ENCODE measurements at places on chromosomes 1 and 21. TPM values are rescaled to one million over a fixed set of nuclear protein-coding genes. Genes with fewer than 3 reads are reported as not detected.

Gene RPE65
- total RNA-seq = not detected

Gene FAM78B
- 0.13 TPM for total RNA-seq

Gene C4BPB
- total RNA-seq = not detected

Gene SHISA4
- total RNA-seq = 30.6 TPM

Gene KIAA0319L
- 48.9 TPM for total RNA-seq

Gene SLAMF6
- not detected for total RNA-seq

Gene GNG12
- total RNA-seq = 134 TPM

GRCh38 chr1:92709738-92710137 lies 75.2 kb downstream of the EVI5 start:
- peak; percentile 86 for DNase-seq

DNA sequence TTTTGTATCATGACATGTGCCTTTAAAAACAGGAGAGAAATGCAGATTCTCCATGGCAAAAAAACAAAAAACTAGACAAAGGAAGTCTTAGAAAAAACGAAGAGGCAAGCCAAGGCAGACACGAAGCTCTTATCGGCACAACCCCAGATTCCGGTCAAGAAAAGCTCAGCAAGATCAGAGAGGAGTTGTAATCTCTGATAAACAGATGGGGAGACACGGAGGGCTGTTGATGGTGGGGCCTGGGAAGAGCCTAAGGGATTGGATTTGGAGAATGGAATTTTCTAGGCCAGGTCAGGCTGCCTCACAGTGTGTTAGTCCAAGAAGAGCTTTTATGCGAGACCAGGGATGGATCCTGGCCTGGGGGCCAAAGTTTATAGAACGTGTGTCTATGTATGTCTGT lies 96.2 kb upstream of the AKT3 start:
- no peak for DNase-seq

DNA sequence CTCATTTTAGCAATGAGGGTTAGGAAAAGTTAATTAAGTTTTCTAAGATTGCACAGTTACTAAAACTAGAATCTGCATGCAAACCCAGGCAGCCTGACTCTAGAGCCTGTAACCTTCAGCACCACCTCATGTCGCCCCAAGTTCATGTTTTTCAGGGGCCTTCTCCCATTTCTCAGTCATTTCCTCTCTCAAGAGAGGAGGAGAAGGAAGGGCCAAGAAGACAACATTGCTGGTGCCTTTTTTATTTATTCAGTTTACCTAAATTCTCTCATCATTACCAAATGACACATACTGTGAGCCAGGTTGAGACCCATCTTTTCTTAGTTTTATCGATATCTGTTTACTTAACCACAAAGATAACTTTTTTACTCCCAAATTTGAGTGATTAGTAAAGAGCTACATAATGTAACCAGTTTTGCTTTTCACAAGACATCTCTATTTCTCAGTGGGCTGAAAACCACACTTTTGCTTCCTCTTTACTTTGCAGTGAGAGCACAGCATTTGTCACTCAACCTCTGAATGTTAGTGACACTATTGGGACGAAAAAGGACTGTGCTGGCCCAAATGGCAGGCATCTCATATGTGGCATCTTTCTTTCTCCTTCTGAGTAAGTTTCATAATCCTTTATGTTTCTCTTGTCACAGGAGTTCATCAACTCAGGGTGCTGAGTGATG lies at the start of gene CD101:
Gene CD101, plus strand, starts transcription at position 507 of the 674 bp plus-strand sequence. Its CDS starts 58 bp downstream, at position 565.
- DNase-seq = no peak

DNA sequence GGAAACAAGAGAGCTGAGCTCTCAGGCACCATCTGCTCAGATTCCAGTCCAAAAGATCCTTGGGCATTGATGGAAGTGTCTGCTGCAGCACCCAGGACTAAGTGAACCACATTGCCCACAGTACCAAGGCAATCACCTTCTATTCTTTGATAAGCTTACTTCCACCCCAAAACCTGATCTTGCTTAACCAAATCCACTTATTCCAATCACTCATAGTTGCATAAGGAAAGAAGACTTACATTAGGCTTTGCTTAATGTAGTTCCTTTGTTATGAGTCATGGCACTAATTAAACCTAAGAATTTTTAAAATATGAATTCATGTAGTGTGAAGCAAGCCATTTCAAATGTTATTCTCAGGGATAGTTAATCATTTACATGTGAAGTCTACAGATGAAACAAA lies 84.5 kb downstream of the UCHL5 start:
- peak; percentile 17 for DNase-seq

- no peak for DNase-seq
Observed at GRCh38 chr1:192762265-192762664, 46.6 kb upstream of the RGS2 start.

GRCh38 chr1:51516649-51517158 lies 2.4 kb downstream of the EPS15 start:
- DNase-seq = peak; percentile 13

DNA sequence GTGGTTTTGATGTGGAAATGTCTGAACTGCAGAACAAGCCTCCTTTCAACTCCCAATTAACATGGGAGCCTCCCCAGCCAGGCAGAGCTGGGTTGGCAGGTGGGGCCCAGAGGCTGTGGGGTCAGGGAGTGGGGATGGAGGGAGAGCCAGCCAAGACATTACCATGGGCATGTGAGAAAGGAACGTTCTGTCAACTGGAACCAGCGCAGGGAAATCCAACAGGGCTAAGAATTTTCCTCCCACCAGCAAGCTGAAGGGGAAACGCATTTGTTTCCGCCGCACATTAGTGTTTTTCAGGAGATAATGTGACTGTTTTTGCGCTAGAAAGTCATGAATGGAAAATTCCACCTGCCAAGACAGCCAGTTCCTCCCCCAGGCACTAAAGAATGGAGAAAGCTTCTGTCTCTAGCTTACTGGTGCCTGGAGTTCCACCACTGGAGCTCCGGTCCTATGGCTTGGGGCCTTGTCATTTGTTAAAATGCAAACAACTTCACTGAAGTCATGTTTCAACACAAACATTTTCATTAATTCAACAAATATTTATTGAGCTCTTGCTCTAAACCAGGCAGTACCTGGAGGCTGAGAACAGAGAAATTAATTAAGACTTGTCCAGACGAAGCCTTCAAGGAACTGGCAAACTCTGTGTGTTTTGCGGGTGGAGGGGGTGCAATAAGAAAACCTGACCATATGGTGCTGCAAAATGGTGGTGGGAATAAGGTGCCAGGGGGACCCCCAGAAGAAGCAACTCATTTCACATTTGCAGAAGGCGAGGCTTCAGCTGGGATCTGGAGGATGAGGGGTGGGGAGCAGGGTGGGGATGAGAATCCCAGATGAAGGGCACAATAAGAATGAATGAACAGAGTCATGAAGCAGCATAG lies 305.1 kb downstream of the MATN1 start:
- DNase-seq = no peak

GRCh38 chr1:149936992-149937705 lies 470 bp upstream of the MTMR11 start:
- DNase-seq = peak; percentile 51

GRCh38 chr1:207644852-207645634 lies at the start of gene CR1L:
Gene CR1L (plus strand): TSS chr1:207645133. CDS start chr1:207645234, 101 bp downstream.
- DNase-seq = peak; percentile 35

- DNase-seq = no peak
Observed at GRCh38 chr1:50193002-50193401, 84.3 kb downstream of the ELAVL4 start.

GRCh38 chr1:245444945-245445344 lies 290.2 kb downstream of the KIF26B start:
- DNase-seq = no peak

GRCh38 chr1:46315669-46316403 lies 12.3 kb downstream of the UQCRH start:
- peak; percentile 15 for DNase-seq

DNA sequence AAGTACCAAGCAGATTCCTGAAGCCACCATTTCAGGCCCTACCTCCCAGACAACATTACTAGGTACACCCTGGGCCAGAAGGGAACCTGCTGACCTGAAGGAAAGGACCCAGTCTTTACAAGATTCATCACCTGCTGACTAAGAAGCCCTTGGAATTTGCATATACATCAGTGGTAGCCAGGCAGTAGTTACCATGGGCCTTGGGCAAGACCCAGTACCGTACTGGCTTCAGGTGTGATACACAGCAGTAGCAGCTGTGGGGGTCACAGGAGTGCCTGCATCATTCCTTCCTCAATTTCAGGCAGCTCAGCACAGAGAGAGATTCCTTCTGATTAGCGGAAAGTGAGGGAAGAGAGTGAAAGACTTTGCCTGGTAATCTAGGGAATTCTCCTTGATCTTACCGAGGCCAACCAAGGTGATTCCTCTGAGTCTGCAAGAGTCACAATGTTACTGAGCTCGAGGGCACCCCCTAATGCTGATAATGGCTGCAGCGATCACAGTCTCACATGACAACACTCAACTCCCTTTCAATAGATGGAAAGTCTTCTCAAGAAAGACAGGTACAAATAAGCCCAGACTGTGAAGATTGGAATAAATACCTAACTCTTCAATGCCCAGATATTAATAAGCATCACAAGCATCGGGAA lies 22.0 kb upstream of the UHMK1 start:
- no peak for DNase-seq

DNA sequence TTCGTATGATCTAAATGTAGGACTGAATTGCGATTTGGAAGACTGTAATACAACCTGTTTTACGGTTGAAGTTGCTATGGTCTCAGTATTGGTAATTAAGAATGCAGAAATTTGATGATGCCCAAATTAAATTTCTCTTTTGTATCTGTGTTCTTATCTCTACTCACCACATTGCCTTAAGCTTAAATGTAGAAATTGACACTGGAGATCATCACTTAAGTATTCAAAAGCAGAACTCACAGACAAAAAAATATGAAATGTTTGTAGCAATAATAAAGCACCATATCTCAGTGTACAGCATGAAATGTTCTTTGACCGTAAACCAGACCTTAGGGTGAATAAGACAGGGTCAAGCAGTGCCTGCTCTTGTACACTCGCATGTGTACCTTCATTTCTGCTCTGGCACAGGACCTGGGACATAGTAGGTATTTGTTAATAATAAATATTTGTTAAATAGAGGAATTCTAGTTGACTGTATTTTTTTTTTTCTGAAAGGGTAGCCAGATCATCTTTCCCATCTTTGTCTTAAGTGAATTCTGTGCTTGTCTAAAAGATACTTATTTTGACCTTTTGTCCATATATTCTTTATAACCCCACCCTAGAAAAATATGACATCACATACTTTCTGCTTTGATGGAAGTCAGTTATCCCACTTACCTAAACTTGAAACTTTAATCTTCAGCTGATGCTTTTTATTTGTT lies 1.5 kb downstream of the CDC7 start:
- DNase-seq = peak; percentile 3

DNA sequence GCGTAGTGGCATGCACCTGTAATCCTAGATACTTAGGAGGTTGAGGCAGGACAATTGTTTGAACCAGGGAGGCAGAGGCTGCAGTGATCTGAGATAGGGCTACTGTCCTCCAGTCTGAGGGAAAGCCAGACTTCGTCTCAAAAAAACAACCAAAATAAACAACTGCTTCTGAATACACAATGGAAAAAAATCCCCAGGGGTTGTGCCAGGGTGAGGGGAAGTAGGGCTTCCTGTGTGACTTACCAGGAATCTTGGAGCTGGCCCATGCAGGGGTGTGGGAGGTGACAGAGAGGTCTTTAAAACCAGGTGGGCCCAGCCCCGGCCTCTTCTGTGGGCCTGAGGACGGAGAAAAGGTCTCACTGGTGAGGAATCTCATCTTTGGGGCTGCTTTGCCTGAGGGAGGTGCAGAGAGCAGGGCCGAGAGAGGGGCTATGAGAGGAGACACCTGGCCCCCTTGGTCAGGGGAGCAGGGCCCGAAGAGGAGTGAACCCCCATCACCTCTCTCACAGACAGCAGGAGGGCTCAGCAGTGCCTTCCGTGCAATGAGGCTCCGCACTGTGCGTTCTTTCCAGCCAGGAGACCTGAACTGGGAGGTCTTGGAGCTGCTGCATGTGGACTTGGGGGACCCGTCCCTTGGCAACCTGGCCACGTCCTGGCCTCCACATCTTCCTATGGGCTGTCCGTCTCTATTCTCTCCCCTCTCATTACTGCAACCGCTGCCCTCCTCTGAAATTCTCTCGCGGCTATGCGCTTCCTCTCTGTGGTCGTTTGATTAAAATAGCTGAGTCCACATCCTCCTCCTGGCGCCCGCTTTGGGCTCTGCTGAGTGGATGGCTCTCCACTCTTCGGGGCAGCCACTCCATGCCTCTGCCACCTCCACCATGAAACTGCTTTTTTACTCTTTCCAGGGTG lies 10.7 kb downstream of the PLA2G5 start:
- no peak for DNase-seq

GRCh38 chr1:162954824-162955223 lies 93.8 kb upstream of the CCDC190 start:
- no peak for DNase-seq

- no peak for DNase-seq
Observed at GRCh38 chr1:85576266-85576641, 4.3 kb upstream of the CCN1 start.

- DNase-seq = no peak
Observed at GRCh38 chr1:1984560-1985070, 19.0 kb downstream of the CFAP74 start.

- DNase-seq = no peak
Observed at GRCh38 chr1:219903353-219903871, 24.9 kb downstream of the SLC30A10 start.

GRCh38 chr1:44829506-44830384 lies 13.3 kb downstream of the PTCH2 start:
- no peak for DNase-seq

DNA sequence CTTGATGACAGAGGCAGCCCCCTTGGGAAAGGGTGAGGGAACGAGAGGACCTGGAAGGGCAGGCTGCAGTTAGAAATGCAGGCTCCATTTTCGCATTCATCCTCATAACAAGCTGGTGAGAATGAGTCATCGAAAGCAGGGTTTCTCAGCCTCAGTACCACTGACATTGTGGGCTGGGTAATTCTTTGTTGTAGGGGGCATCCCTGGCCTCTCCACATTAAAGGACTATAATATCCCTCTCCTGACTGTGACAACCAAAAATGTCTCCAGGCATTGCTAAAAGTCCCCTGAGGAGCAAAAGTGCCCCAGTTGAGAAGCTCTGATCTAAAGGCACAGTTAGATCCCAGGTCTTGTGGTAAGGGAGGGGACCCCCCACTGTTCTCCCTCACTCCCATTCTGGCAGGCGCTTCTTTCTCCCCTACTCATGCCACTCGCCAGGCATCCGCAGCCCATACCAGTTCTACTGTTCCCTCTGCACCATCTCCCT lies 20.4 kb downstream of the KCNN3 start:
- no peak for DNase-seq

DNA sequence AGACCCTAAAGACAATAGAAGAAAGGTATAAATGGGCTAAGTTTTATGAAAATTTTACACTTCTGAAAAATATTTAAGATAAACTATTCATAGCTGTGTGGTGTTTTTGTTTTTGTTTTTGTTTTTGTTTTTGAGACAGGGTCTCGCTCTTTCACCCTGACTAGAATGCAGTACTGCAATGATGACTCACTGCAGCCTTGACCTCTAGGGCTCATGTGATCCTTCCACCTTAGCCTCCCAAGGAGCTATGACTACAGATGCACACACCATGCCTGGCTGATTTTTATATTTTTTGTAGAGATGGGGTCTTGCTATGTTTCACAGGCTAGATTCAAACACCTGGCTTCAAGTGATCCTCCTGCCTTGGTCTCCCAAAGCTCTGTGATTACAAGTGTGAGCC lies 66.6 kb downstream of the PUM1 start:
- no peak for DNase-seq

- DNase-seq = no peak
Observed at GRCh38 chr1:9417695-9418094, 121.6 kb upstream of the SLC25A33 start.

Data from LHCN-M2 (cell line).